A549 (cell line): ENCODE measurements at places on chromosomes 6 and 20. TPM values are rescaled to one million over a fixed set of nuclear protein-coding genes. Genes with fewer than 3 reads are reported as not detected.

- no peak for DNase-seq
Measured at GRCh38 chr6:95819939-95820338, 195.8 kb upstream of the FUT9 start.

CST2 gene
- 0.13 TPM in 1 of 3 replicates, not detected in the others for polyA plus RNA-seq

- no peak for DNase-seq
Measured at GRCh38 chr20:13749811-13750210, 34.9 kb downstream of the ESF1 start.

GRCh38 chr6:12289365-12289919, 719 bp upstream of the EDN1 start:
- DNase-seq, result peak; percentile 82

DNA sequence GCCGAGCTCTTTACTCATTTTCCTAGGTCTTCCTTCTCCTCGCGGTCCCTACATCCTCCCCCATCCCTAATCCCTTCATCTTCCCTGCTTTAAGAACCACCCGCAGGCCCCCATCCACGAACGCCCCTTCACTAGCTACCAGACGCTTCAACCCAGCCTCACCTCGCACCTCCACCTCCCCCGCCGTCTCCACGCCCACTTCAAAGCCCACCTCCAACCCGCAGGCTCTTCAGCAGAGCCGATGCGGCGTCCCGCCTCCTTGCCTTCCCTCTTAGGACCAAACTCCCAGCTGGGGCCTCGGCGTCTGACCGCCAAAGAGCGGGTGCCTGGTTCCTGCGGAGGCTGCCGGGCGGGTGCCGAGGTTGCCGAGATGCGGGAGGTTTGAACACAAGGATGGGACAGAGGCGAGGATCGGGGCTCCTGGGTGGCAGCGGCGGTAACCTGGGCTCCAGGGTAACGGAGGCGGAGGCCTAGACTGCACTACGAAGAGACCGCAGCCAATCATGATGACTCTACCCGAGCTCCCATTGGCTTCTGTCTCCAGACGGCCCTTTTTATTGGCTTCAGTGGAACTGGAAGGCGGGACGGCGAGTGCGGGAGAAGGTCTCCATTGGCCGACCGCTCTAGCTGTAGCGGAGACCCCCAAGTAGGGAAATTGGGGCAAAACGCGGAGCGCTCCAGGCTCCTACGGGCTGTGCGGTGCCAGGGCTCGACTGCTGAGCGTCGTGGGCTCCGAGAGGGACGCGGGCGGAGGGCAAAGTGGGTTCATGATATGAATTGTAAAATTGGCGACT, at the start of gene LCA5:
Gene LCA5 (minus strand): TSS at position 477 of the 794 bp plus-strand sequence. CDS start 18,536 bp downstream, outside the sequence.
- peak; percentile 85 for DNase-seq

FRMD1 gene
- polyA plus RNA-seq, result not detected in 3 replicates

- no peak for DNase-seq
Measured at GRCh38 chr6:11536795-11537194, 754 bp upstream of the TMEM170B start.

GRCh38 chr6:151112130-151112529, 127.6 kb upstream of the AKAP12 start:
- no peak for DNase-seq

GRCh38 chr6:96505363-96505762, 16.2 kb upstream of the UFL1 start:
- no peak for DNase-seq

GRCh38 chr6:20680697-20681165, 146.5 kb downstream of the CDKAL1 start:
- no peak for DNase-seq

BIRC7 gene
- 3.2 to 4.9 TPM (median 4.9 TPM) in 3 replicates for polyA plus RNA-seq

DNA sequence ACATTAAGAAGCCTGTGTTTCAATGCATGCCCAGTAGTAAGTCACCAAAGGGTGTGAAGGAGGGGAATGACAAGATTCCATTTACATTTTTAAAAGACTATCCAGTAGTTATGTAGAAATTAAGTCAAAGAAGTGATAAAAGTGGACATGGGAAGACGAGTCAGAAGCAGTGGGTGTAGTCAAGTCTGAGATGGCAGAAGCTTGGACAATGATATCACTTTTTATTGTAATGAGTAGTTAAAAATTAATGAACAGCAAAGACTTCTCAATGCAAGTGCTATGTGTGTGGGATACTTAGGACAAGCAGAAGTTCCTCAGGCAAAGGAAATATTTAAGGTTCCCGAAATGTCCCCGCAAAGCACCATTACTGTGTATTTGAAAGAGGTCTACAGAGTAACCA, 156.0 kb downstream of the DST start:
- DNase-seq, result no peak

DNA sequence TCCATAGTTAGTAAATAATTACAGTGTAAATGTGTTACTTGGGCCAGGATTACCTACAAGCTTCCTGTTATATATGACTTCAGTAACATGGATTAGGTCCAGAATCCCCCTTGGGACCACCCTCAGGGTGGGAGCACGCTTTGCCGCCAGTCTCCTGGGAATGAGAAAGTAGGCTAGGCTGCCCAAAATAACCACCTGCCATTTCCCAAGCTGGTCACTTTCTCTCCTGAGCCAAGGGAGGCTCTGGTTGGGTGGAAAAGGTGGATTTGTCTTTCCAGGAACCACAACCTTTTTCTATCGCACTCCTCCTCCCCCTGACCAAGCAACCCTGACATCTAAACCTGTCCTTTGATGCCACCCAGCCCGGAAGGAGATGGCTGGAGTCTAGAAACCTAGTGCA, 9.6 kb upstream of the RIMS4 start:
- DNase-seq, result no peak

DNA sequence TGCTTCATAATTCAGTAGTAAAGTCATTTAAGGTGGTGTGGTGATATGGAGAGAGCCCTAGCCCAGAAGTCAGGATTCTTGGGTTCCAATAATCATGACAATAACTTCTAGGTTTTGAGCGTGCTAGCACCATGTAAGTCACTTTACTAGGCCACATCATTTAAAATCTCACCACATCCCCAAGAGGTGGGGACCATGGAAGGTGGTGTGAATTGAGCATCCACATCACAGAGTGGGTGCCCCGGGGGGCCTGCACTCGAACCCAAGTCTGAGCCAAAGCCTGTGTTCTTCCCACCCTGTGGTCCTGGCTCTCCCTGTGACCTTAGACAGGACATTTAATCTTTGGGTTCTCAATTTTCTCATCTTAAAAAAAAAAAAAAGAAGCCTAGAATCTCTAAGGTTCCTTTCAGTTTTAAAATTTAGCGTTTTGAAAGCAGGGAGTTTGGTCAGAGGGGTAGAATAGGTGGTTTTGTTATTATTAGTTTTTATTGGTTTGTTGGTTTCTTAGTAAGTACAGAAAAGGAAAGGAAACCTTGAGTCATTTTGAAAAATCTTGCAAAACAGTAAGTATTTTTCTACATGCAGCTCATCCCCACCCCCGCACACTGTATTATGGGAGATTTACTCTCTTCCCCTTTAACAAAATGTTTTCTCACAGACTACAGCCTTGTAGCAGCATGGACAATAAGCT, 26.4 kb downstream of the ARMC2 start:
- DNase-seq, result no peak

DNA sequence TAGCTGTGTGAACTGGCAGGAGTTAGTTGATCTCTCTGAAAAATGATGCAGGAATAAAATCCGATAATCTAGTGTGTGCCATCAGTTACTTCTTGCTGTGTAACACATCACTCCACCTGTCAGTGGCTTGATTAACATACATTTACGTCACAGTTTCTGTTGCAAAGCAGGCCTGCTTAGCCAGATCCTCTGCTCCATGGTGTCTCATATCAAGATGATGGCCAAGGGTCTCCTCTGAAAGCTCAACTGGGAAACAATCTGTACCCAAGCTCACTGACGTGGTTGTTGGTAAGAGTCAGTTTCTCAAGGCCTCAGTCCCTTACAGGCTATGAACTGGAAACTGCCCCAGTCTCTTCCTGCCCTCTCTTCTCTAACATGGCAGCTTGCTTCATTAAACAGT, 51.8 kb downstream of the FOXA2 start:
- DNase-seq, result no peak

DNA sequence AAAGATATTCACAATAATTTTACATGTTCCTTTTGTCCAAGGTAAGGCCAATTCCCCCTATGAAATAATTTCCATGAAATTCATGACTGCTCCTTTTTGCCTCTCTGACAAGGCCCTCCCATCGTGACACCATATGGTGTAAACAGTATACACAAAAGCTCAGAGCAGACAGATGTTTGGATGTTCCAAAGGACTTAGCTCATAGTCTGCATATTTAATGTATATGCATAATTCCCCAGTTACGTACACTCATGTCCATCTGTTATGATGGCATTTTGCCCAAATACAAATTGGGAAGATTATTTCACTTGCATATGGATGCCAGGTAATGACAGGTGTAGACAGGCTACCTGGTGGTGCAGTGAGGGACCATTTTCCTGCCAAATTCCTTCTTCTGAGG, 376.5 kb downstream of the KHDRBS2 start:
- no peak for DNase-seq

COL19A1 gene
- not detected in 3 replicates for polyA plus RNA-seq

- DNase-seq, result no peak
Measured at GRCh38 chr20:7346562-7346961, 579.1 kb downstream of the BMP2 start.

- no peak for DNase-seq
Measured at GRCh38 chr20:55714736-55715135, 290.6 kb downstream of the CBLN4 start.

DNA sequence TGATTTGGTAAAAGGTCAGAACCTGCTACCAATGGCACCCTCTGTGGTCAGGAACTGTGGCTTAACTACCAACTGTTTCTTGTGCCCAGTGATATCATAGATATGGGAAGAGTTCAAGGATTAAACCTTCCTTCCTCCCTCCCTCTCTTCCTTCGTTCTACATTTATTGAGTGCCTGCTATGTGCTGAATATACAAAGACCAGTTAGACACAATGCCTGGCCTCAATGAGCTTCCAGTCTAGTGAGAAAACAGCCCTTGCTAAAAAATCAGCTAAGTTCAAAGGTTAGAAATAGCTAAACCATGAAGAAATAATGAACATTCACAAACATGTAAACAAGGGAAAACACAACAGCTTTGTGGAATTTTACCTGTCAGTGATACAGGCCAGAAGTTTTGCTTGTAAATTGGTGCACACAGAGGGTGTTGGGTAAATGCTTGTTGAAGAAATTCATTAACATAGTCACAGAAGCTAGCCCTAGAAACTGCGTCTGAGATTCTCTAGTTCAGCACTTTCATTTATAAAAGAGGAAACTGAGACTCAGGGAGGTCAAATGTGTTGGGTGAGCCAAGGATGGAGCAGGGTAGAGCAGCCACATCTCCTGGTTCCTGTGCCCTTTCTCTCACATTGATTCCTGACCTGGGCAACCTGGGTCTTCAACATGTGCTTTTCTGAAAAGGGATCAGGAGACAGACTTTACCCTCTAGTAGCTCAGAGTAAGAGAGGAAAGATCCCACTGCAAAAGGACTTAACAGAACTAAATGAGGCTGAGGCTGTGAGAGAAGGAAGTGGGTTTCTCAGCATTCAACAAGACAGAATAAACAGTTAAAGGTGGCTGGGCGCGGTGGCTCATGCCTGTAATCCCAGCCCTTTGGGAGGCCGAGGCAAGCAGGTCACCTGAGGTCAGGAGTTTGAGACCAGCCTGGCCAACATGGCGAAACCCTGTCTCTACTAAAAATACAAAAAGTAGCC, 14.4 kb upstream of the FOXO3 start:
- DNase-seq, result no peak

GRCh38 chr20:58025233-58025632, 203.2 kb downstream of the ANKRD60 start:
- no peak for DNase-seq

GRCh38 chr6:169520104-169520503, 181.7 kb downstream of the WDR27 start:
- no peak for DNase-seq

SLC22A2 gene
- 0.04 TPM in 1 of 3 replicates, not detected in the others for polyA plus RNA-seq

DNA sequence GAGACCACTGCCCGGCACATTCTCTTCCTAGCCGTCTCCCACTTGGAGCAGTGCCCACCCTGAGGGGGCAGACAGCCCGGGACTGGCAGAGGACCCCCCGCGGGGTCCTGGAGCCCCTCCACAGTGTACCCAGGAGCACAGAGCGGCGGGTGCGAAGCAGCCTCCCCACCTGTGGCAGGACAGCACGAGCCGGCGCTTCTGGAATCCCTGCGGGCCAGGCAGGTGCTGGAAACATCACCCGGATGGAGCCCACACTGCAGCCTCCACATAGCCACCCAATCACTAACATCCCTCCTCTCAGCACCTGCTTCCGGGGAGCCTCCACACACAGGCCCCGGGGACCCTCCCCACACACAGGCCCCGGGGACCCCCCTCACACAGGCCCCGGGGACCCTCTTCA, 18.7 kb downstream of the GATA5 start:
- no peak for DNase-seq

WFDC5 gene
- not detected in 3 replicates for polyA plus RNA-seq

GRCh38 chr20:54598352-54598751, 123.0 kb downstream of the DOK5 start:
- no peak for DNase-seq

NNAT gene
- polyA plus RNA-seq, result not detected in 3 replicates

ATXN1 gene
- polyA plus RNA-seq, result 2.2 to 3.1 TPM (median 2.9 TPM) in 3 replicates

- no peak for DNase-seq
Measured at GRCh38 chr20:51531712-51532456, 10.6 kb downstream of the NFATC2 start.

MYBL2 gene
- polyA plus RNA-seq, result 48.9 to 59.5 TPM (median 53.7 TPM) in 3 replicates

- no peak for DNase-seq
Measured at GRCh38 chr20:12978613-12979495, 29.9 kb upstream of the SPTLC3 start.

SLC17A2 gene
- polyA plus RNA-seq, result not detected in 3 replicates

- DNase-seq, result no peak
Measured at GRCh38 chr6:14123386-14124111, 6.0 kb downstream of the CD83 start.

DNA sequence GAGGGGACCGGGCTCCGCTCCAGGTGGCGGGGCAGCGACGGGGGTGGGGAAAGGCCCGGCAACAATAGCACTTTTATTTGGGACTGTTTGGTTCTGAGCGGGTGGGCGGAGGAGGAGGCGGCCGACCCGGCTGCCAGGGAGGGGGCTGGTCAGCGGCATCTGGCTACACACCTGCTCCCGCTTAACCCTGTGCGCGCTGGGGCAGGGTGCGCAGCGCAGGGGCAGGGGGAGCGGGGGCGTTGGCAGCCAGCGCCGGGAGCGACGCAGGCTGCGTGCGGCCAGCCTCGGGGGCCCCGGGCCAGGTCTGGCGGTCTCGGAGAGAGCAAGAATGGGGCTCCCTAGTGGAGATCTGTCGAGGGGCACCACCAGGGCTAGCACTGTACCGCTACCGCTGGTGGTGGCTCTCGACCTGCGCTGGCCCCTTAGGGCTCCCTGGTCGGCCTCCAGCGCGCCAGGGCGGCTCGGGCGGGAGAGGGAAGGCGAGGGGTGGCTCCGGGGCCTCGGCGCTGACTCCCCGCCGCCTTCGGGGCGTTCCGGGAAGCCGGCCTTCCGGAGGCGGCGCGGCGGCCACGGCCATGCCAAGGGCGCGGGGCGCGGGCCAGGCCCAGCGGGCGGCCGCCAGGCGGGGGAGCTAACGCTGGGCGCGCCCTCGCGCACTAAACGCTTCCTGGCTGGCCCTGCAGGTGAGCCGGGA, 92.4 kb downstream of the NCR2 start:
- peak; percentile 11 for DNase-seq

GRCh38 chr6:111482959-111483735, at the start of gene REV3L:
Gene REV3L, minus strand, starts transcription at chr6:111483218. Its CDS starts 330 bp downstream, at chr6:111482888.
- peak; percentile 90 for DNase-seq

TFAP2D gene
- polyA plus RNA-seq, result not detected in 3 replicates
